ENCODE measurements at places on chromosomes 4 and X.

DNA sequence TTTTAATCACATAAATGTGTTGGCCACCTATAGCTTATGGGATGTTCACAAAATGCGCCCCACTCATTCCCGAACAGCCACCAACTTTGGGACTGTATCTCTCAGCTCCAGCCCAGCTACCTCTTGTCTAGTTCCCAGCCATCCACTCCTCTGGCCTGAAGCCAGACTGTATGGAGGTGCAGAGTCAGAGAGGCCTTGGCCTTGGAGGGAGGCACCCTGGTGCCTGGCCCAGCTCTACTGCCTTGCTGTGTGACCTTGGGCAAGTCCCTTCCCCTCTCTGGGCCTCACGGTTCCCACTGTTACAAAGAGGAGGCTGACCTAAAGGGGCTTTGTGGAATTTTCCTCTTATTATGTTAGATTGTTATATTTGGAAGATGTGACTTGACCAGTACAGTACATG is 13.9 kb downstream of the MAMLD1 start:
- no peak for DNase-seq

DNA sequence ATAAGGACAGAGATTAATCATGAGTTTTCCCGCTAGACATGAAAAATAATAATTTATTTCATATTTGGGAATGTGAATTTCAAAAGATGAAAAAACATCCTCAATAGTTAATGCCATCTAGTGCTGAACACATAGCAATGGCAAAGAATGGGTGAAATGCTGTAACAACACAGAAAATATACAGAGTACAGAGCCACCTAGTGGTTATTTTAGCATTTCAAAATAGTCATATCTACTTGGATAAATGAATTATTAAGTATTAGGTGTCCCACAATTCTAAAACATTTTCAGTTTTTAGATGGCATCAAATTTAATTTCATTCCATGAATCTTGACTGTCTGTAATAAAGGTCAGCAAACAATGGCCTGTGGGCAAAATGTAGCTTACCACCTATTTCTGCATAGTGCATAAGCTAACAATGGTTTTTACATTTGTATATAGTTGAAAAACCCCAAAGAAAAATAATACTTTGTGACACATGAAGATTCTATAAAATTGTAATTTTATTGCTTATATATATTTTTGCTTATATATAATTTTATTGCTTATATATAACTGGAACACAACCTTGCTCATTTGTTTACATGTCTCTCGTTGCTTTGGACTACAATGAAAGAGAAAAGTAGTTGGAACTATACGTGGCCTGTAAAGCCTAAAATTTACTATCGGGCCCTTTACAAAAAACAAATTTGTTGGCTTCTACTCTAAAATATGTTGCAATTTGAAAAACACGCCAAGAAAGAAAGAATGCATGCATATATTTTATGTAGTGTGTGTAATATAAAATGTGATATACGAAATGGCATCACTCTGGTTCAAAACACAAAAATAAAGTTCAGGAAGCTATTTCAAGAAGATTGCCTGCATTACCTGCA is 99.1 kb upstream of the FAM47C start:
- no peak for DNase-seq

GRCh38 chrX:136387951-136388502 is 87.3 kb downstream of the ADGRG4 start:
- DNase-seq: no peak

DNA sequence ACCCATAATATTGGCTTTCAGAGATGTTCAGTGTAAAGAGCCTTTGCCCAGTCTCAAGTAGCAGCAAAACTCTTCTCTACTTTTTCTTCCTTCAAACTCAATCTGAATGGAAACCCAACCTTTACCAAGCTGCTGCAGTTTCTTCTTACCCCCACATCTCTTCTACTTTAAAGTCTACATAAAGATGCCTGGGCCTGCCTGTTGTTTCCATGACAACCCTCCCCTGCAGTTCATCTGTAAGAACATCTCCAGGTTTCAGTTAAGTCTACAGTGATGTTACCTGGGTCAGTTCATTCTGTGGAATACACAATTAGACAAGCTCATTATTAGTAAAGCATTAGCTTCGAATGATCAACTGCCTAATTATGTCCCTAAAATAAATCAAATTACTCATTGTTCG is 81.4 kb downstream of the SPANXN3 start:
- no peak for DNase-seq

- DNase-seq: no peak
Observed at GRCh38 chrX:69615342-69615741, 571 bp upstream of the EDA start.

DNA sequence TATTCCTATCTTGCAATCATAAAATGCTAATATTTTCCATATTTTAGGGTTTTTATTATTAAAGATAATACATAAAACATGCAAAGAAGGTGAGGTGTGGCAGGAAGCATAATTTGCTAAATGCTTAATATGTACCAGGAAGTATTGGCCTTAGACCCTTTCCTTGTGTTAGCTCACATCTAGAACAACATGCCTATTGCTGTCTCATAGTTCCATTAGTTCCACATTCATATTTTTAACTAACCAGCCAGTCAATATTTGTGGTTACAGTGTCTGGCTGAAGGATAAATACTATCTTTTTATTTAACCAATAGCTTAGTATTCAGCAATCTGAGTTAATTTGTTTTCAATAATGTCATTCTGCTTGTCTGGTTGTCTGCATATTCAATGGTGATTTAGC is 432.6 kb downstream of the INPP4B start:
- no peak for DNase-seq
